Stimulated activated CD4-positive, alpha-beta T cell treated with anti-CD3 and anti-CD28 coated beads, Interleukin-12 subunit alpha, Interleukin-12 subunit beta, amount 100 ng/mL, for 48 hours (primary cell): ENCODE measurements at places on chromosomes 12 and 14.

GRCh38 chr12:57836442-57837375 lies 9.8 kb downstream of the CTDSP2 start:
- DNase-seq, result no peak

- no peak for DNase-seq
Observed at GRCh38 chr12:6378709-6379472, 3.5 kb upstream of the SCNN1A start.

DNA sequence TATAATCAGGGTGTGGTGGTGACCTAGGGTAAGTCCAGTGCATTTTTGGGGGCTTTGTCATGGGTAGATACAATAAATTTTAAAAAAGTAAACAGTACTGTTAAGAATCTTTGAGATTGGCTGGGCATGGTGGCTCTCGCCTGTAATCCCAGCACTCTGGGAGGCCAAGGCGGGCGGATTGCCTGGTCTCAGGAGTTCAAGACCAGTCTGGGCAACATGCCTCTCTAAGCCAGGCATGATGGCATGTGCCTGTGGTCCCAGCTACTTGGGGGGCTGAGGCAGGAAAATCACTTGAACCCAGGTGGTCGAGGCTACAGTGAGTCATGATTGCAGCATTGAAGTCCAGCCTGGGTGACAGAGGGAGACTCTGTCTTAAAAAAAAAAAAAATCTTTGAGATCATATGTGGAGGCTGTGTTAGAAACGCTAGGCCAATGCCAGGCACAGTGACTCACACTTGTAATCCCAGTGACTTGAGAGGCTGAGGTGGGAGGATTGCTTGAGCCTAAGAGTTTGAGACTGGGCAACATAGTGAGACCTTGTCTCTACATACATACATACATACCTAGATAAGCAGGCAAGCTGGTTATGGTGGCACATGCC lies 67.7 kb downstream of the PRKCH start:
- no peak for DNase-seq

DNA sequence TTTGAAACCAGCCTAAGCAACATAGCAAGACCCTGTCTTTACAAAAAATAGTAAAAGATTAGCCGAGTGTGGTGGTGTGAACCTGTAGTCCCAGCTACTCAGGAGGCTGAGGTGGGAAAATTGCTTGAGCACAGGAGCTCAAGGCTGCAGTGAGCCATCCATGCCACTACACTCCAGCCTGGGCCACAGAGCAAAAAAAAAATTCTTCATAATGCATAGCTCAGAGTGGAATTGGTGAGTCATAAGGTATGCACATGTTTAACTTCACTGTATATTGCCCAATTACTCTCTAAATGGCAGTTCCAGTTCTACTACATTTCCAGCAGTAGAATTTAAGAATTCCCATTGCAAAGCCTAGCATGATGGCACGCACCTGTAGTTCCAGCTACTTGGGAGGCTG lies 26.8 kb upstream of the CLIP1 start:
- DNase-seq, result no peak

- peak; percentile 43 for DNase-seq
Observed at GRCh38 chr14:103561381-103562178, 877 bp downstream of the BAG5 start.

DNA sequence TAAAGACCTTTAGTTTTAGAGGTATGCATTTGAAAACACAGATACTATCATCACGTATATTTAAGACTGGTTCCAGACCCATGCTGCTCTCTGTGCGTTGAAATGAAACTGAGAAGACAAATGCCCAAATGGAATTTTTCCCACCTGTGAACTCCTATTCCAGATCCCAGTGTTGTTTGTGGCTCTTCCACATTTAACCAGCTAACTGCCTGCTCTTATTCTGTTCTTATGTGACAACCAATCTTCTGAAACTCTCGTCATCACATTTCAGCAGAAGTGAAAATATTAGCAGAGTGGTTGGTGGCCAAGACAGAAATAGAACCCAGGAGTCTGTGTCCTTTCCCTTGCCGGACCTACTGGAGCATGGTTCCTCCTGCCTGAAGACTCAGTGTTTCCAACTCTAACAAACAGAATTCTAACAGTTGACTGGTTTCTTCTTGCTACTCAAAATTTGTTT lies 460.2 kb downstream of the RAD51B start:
- DNase-seq, result no peak
